ENCODE measurements at places on chromosomes 1 and 21. TPM values are rescaled to one million over a fixed set of nuclear protein-coding genes. Genes with fewer than 3 reads are reported as not detected.

DNA sequence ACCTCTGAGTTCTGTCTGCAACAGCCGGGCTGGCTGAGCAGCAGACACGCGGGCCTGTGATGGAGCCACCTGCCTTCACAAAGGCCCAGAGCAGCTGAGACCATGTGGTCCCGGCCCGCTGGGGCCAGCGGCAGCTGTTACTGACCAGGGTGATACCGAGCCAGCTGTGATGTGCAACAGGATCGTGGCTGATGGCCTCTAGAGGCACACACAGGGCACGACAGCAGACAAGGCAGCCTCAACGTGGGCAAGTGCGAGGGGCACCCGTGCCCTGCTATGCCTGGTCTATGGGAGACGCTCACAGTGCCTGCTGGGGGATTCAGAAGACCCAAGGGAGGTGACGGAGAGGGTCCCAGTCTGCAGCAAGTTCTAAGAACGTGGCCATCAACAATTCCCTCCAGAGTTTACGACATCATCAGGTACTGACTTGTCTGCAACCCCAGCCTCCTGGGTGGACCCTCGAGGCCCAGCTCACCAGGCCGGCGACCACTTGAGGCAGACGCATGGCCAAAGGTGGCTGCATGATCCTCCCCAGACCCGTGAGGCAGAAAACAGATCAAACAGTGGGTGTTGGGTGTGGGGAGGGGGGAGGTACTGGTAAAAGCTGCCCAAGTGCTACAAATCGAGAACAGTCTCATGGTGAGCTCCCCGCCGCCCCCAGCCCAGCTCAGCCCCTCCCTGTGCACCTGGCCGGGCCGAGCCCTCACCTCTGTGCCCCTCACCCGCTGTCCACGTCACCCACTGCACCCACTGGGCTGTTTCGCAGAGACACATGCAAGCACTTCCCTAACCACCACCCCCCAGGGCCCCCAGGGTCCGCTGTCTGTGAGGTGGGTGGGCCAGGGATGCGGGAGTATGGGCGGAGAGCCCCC lies 6.0 kb downstream of the POFUT2 start:
- no peak for DNase-seq

DNA sequence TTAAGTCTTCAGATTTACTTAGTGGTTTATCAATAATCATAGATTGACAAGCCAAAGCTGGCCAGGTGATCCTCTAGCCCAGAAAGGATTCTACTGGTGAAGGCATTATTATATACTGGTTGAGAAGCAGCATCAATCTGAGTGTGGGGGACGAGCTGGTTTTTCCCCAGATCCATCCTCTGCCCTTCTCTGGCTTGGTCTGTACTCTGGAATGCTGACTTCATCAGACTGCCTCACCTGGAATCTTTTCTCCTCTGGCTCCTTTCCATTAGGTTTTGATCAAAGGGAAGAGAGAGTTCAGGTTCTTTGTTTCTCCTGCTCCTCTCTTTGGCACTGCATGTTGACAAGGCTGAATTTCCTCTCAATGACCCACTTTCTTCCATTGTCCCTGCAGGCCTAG lies 93.9 kb downstream of the KCTD3 start:
- DNase-seq: no peak

DNA sequence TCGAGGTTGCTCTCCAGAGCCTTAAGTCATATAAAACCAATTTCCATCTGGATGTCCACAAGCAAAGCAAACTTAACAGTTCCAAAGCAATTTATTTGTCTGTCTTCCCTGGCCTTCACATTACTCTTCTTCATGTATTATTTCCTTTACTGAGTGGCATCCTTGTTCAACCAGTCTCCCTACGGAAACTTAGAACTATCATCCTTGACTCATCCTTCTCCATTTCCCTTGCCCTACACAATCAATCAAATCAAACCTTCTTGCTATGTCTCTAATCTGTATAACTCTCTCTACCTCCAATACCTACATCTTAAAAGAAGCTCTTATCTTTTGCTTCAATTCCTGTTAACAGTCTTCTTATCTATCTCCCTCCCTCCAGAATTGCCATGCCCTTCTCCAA lies 25.4 kb downstream of the EGLN1 start:
- no peak for DNase-seq

ERG gene
- 41.0 TPM for total RNA-seq

KCNK2 gene
- 0.26 TPM for total RNA-seq

DNA sequence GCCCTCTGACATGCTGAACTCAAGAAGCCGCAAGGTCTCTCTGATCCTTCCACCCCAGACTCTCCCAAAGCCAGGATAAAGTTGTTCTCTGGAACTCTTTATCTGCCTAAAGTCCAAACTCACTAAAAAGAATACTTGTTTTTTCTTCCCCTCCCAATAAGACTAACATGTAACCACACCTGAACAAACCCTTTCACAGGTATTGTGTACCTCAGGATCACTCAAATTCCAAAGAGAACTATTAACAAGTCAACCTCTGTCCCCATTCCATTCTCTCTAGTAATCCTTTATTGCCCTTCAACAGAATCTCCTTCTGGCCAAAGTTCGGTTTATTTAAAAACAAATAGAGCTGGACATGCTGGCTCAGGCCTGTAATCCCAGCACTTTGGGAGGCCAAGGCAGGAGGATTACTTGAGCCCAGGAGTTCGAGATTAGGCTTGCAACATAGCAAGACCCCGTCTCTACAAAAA lies 4.1 kb upstream of the TOE1 start:
- DNase-seq: no peak

GRCh38 chr1:43137445-43138052 lies 34.5 kb downstream of the EBNA1BP2 start:
- no peak for DNase-seq

DNA sequence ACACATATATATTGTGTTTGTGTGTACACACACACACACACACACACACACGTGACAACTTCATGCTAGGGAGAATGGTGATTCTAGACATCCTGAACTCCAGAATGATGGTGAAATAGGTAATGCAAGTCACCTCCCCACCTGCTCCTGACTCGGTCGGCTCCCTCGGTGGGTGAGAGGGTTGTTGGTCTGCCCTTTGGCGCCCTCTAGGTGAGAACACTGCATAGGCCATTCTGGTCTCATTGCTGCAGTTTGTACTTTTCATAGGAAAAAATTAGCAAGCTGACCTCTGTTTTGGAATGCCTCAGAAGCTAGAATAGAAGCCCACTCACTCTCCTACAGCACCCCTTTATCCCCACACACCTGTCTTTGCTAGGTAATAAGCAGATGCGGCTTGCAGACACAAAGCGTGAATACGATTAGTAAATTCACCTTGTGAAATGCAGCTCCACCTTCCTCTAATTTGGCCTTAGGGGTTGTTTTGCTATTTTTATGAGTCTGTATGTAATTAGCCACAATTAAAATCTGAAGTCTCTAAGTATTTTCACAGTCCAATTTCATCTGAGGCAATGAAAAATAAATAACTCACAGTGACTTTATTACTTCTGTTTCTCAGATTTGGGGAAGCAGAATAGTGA lies 130.0 kb upstream of the KCNJ15 start:
- DNase-seq: peak; percentile 55

PCBP3 gene
- total RNA-seq: 0.13 TPM

DNA sequence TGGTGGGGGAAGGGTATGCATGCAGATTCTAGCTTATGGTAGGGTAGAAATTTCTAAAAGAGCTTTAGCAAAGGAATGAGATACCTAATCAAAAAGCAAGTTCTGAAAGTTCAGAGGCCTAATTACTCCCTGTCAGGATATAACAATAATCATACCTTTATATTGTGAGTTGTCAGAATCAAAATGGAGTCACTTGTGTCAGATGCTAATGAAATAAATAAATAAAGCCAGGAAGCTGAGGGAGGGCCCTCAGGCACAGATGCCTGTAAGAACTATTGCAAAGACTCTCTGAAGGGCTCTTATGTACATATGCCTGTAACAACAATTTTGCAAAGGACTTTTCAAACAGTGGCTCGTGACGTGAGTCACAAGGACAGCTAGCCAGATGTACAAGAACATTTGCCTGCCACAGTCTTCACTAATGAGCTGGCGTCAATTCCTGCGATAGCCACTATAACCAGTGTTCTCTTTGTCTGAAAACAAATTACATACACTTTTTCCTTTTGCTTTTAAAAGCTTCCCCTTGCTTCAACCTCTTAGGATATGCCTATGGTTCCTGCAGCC lies 27.4 kb upstream of the DNASE2B start:
- no peak for DNase-seq

DNA sequence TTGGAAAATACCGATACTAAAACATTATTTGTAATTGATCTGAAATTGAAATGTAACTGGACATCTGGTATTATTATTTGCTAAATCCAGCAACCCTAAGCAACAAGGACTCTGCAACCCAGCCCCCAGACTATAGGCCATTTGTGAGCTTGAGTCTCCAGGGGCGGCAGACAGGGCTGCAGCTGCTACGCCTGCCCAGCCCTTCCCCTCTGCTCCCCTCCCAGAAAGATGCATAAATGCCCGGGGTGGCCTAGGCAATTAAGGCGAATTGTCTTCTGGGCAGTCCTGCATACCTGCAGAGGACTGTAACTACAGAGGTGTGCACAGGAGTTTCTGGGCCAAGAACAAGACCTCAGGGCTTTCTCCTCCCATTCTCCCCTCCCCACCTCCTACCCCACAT lies 41.2 kb upstream of the LBR start:
- DNase-seq: no peak

NECTIN4 gene
- under 0.01 TPM for total RNA-seq

PEX19 gene
- 24.9 TPM for total RNA-seq

RHBDL2 gene
- total RNA-seq: 0.13 TPM

DNA sequence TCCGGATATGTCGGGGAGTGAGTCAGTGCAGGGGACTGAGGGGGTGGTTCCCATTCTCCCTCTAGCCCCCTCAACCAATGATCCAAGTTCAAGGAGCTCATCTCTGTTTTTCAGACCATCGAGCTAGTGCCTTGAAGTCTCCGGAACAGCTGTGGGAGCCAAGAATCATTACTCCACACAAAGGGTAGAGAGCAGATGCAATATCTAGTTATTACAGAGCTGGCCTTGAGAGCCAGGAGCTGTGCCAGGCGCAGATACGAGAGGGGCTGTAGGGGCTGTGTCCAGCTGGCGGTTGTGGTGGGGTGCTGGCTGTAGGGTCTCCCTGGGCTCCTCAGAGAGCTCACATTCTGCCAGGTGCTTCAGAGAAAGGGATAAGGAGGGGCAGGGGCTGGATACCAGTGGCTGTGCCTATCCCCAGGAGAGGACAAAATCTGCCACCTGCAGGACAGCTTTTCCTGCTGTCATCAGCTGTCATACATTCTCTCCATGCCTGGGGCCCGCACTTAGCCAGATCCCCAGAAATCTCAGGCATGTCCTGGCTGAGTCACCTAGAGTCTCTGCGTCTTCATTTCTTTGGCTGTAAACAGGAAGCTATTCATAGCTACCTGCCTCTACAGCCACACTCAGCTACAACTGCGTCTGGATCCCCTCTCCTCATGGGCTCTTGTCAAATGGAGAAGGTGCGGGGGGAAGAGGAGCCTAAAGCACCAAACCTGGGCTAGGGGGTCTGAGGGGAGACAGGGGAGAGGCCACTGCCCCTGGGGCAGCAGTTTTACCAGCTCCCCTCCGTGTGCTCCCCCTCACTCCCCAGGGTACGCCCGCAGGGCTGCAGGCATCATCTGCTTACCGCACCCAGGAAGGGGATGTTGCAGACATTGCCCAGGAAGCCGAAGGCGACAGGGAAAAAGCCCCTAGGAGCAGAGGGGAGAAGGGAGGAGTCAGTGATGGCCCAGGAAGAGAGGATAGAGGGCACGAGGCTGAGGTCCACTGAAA lies 2.4 kb upstream of the KISS1 start:
- no peak for DNase-seq

CXADR gene
- total RNA-seq: 48.3 TPM

- DNase-seq: no peak
Measured at GRCh38 chr1:98086796-98087441, 166.1 kb upstream of the DPYD start.

DNA sequence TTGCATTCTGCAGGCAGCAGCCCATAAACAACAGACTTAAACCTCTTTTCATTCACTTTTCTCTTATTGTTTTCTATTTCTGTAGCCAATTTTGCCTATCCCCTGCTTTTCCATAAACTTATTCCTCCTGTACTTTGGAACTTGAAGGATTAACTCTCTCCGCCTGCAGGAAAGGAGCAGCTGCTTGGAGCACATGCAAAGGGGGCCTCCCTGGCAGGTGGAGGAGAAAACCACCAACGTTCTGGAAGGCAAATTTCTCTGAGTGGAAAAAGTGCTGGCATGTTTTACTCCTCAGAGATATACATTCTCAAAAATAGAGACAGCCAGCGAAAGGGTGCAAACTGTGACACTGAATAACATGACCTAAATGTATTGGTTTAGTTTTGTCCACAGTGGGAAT lies 33.6 kb downstream of the RGS21 start:
- DNase-seq: no peak

DNA sequence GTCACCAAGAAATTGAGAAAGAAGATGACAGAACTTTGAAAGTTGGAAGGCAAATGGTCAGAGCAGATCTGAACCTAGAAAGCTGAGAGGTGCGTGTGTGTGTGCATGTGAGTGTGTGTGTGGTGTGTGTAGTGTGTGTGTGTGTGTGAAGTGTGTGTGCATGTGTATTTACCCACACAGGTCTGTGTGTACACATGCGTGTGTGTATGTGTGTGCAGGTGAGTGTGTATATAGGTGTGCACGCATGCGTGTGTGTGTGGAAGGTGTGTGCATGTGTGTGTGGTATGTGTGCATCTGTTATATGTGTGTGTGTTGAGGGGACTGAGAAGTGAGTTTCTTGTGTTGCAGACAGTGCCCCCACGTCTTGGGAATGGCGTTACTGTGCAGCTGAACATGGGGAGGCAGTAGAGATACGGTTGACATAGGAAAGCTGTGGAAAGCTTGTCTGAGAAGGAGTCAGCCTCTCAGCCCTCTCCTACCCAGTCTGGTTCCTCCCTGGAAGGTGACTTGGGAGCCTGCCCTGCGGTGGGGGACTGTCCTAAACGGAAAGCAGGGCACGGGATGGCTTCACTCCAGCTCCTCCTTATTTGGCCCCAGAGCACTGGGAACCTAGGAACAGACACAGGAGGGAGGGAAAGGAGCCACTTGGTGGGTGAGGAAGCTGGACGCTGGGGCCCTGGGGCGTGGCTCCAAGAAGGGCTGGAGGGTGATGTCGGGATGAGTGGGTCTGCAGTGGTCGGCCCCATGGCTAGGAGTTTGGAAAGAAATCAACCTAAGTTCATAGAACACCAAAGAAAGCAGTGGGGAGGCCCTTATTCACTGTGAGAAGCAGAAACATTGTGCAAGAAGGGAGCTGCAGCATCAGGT lies 97.2 kb downstream of the PCBP3 start:
- DNase-seq: no peak

FAM131C gene
- total RNA-seq: 0.13 TPM

- no peak for DNase-seq
Measured at GRCh38 chr1:32990887-32991286, 26.3 kb upstream of the RNF19B start.

UBE2U gene
- total RNA-seq: not detected

- DNase-seq: no peak
Measured at GRCh38 chr1:176391621-176392020, 71.4 kb upstream of the PAPPA2 start.
